Chondrocyte (in vitro differentiated cells): ENCODE measurements at places on chromosomes 1 and 21. TPM values are rescaled to one million over a fixed set of nuclear protein-coding genes. Genes with fewer than 3 reads are reported as not detected.
A peak's percentile ranks its signal among the peaks of the same experiment; 100 is the strongest.

GRCh38 chr1:179091691-179092165 is 9.9 kb downstream of the TOR3A start:
- no peaks in the 10 kb centered on the region for H3K27me3 ChIP-seq
- DNase-seq: peak; percentile 67
- H3K4me1 ChIP-seq: peaks cover 26% of the 10 kb centered on the region
- no peak overlapping the region for H3K4me3 ChIP-seq

NUP210L gene
- total RNA-seq: 0.19 TPM in 1 of 3 replicates, not detected in the others

ESRRG gene
- not detected in 3 replicates for total RNA-seq

DNA sequence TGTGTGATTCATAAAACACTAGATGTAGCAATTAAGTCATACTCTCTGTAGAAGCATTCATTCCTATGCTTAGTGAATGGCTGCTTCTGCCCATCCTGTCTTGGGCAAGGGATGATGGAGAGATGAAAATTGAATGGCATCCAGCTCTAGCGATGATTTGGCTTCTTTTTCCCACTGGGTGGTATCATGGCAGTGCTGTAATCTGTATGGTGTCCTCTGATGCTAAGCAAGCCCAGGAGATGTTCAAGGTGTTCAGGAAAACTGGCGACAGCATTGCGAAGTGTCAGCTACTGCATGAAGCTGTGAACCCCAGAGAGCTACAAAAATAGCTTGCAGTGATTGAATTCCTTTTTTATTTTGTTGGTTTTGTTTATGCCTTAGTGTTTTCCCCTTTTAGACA is 48.9 kb upstream of the LEPR start:
- H3K27me3 ChIP-seq: no peaks in the 10 kb centered on the region
- H3K4me1 ChIP-seq: peaks cover 24% of the 10 kb centered on the region
- H3K4me3 ChIP-seq: no peak overlapping the region

DNA sequence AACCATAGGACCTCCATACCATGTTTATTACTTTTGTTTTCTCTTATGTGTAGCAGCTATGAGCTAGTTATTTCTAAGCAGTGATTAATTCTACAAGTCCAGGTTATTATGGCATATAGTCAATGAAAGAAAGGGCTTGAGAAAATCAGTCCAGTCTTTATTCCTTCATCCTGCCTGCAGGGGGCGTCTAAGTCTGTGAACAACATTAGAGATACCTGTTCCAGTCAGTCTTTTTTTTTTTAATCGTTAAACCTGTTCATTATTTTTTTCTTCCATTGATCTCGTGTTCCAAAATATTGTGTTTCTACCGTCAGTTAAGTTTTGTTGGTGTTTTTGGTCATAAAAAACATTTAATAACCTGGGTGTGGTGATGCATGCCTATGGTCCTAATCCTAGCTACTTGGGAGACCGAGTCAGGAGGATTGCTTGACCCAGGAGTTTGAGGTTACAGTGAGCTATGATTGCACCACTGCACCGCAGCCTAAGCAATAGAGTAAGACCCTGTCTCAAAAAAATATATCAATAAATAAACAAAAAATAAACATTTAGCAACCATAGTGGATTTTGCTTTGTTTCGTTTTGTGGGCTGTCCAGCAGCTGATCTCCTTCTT is 29.4 kb upstream of the CD2 start:
- H3K4me1 ChIP-seq: no peaks in the 10 kb centered on the region
- DNase-seq: no peak
- H3K27me3 ChIP-seq: peaks cover 3% of the 10 kb centered on the region
- no peak overlapping the region for H3K4me3 ChIP-seq

IGSF3 gene
- total RNA-seq: 20.5 to 32.0 TPM (median 20.7 TPM) in 3 replicates

GRCh38 chr1:87295445-87296110 is 33.1 kb upstream of the LMO4 start:
- H3K27ac ChIP-seq: no peak overlapping the region
- no peak for DNase-seq
- H3K27me3 ChIP-seq: peaks cover 6% of the 10 kb centered on the region
- H3K4me1 ChIP-seq: no peaks in the 10 kb centered on the region
- H3K4me3 ChIP-seq: no peak overlapping the region

DNA sequence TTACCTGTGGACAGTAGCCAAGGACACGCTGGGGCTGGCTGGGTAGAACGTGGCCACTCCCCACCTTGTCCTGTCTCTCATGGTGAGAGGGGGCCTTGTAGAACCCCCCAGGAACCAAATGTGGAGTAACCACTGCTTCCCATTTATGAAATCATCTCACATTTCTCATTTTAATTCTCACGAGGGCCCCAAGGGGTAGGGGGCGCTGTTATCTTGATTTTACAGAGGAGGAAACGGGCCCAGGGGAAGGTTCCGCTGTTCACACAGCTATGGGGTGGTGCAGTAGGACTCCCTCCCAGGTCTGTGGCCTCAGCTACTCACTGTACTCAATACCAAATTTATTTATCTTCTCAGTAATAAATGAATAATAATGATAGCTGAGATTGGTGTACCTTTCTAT is 5.5 kb downstream of the SMPDL3B start:
- H3K4me3 ChIP-seq: no peak overlapping the region
- peaks cover 7% of the 10 kb centered on the region for H3K27me3 ChIP-seq
- H3K4me1 ChIP-seq: peaks cover 7% of the 10 kb centered on the region
- no peaks in the 10 kb centered on the region for H3K36me3 ChIP-seq
- no peak for DNase-seq

DNA sequence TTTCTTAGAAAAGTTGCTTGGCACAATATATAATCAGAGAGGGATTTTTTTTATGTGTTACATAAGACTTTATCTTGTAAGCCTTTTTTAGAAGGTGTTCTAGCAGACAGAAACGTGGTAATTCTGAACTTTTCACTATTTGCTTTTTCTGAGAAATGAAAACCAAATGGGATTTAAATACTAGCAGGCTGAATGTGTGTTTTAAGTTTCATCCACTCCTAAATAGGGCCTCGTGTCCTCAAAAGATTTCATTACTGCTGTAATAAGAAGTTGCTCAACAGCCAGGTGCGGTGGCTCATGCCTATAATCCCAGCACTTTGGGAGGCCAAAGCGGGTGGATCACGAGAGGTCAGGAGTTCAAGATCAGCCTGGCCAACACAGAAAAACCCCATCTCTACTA is 44.7 kb upstream of the FMO2 start:
- no peaks in the 10 kb centered on the region for H3K27me3 ChIP-seq
- no peak for DNase-seq
- H3K36me3 ChIP-seq: peaks cover 3% of the 10 kb centered on the region
- peaks cover 68% of the 10 kb centered on the region for H3K4me1 ChIP-seq
- H3K27ac ChIP-seq: peak overlapping the region; percentile 96
- no peak overlapping the region for H3K4me3 ChIP-seq

- no peak overlapping the region for H3K27ac ChIP-seq
- H3K36me3 ChIP-seq: no peaks in the 10 kb centered on the region
- no peak for DNase-seq
- H3K27me3 ChIP-seq: peaks cover 30% of the 10 kb centered on the region
Observed at GRCh38 chr1:18530587-18531502, 50.1 kb downstream of the KLHDC7A start.

OR6N1 gene
- not detected in 3 replicates for total RNA-seq

DNA sequence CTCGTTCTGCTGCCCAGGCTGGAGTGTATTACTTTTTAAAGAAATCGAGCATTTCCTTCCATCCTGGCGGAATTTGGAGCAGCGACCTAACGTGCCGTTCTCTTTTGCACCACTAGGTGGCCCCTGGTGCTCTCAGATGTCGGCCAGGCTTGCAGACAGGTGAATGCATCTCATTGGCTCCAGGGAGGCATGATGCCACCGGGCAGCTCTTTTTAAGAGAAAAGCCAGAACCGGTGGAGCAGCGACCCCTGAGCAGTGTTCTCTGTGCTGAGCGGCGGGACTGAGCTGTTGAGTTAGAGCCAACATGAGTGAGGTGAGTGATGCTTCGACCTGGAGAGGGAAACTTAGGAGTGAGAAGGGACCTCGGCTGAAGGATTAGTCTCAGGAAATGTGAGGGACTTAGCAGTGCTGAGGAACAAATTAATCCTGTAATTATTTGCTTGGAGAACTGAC is at the start of gene PCP4:
Gene PCP4 (plus strand): TSS at position 241 of the 453 bp plus-strand sequence. CDS start 64 bp downstream, at position 305.
- H3K27me3 ChIP-seq: peaks cover 31% of the 10 kb centered on the region
- H3K4me3 ChIP-seq: no peak within 1 kb of the TSS
- no peaks in the 10 kb centered on the region for H3K36me3 ChIP-seq
- no peak for DNase-seq
- no peak within 1 kb of the TSS for H3K27ac ChIP-seq

GRCh38 chr1:26752519-26752918 is 35.2 kb upstream of the PIGV start:
- H3K4me3 ChIP-seq: no peak overlapping the region
- H3K27ac ChIP-seq: no peak overlapping the region
- H3K27me3 ChIP-seq: no peaks in the 10 kb centered on the region
- peaks cover 10% of the 10 kb centered on the region for H3K36me3 ChIP-seq
- DNase-seq: no peak
- H3K4me1 ChIP-seq: peaks cover 10% of the 10 kb centered on the region

DNA sequence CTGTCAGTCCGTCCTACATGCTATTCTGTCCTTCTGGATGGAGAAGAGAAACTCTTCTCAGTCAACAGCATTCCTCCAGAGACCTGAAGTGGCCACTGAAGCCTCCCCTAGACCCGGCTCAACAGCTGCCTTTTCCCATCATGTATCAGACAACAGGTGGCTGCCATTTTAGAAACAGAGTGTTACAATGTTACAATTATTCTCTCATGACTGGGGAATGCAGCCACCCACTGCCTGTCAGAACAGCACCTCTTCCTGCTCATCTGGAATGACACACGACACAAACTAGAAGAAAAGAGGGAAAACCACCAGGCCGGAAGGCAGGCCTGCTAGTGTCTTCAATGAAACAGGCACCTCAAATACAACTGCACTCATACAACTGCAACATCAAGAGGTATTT is 105.3 kb downstream of the PGBD5 start:
- H3K27me3 ChIP-seq: no peaks in the 10 kb centered on the region
- peaks cover 7% of the 10 kb centered on the region for H3K36me3 ChIP-seq
- no peak overlapping the region for H3K4me3 ChIP-seq
- DNase-seq: no peak
- H3K27ac ChIP-seq: no peak overlapping the region

S100A7 gene
- not detected in 3 replicates for total RNA-seq
